ENCODE measurements at places on chromosomes 5 and 9.

- DNase-seq = no peak
These were observed 402.4 kb downstream of the AGTPBP1 start for GRCh38 chr9:85339338-85339737.

GRCh38 chr5:144194144-144194543 is 23.5 kb downstream of the KCTD16 start:
- DNase-seq = no peak

- no peak for DNase-seq
These were observed 92.3 kb downstream of the HSD17B3 start for GRCh38 chr9:96209407-96210271.

DNA sequence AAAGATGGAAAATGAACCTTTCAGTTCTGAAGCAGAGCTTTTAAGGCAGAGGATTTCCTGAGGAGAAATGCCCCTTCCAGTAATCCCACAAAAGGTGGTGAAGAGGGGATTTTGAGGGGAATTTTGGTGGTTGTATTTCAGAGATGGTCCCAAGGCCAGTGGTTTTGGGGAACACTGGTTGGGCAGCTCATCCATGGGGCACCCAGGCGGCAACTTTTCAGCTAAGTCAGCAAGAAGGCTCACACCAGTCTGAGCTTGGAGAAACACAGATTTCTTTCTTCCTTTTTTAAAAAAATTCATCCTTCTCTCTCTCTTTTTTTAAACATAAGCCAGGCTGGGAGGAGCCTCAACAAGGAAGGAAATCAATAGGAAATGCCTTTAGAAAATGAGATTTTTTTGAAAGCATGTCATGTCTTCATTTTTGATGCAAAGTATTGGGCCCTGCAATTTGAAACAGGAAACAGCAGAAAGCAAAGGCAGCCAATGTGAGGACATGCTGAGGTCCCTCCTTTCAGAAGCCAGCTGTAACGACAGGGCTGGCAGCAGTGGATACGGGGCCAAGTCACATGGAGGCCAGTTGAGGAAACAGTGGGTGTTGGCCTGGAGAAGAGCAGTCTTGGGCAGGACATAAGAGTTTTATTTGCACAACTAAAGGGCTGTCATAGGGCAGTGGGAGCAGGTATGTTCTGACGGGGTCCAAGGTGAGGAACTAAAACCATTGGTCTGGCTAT is 155.3 kb upstream of the KLF4 start:
- no peak for DNase-seq

- peak; percentile 54 for DNase-seq
These were observed 710 bp downstream of the HSD17B4 start for GRCh38 chr5:119453040-119453373.

DNA sequence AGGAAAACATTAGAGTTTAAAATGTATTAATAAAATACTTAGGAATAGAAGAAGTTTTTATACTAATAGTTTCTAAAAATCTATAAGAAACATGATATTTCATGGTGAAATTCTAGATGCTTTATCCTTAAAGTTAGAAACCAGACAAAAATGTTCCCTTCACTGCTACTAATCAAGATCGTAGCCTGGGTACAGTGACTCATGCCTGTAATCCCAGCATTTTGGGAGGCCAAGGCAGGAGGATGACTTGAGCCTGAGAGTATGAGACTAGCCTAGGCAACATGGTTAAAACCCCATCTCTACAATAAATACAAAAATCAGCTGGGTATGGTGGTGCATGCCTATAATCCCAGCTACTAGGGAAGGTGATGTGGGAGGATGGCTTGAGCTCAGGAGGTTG is 30.4 kb upstream of the KLF9 start:
- DNase-seq = no peak

GRCh38 chr5:98769959-98770208 is 3.6 kb upstream of the RGMB start:
- peak; percentile 76 for DNase-seq

DNA sequence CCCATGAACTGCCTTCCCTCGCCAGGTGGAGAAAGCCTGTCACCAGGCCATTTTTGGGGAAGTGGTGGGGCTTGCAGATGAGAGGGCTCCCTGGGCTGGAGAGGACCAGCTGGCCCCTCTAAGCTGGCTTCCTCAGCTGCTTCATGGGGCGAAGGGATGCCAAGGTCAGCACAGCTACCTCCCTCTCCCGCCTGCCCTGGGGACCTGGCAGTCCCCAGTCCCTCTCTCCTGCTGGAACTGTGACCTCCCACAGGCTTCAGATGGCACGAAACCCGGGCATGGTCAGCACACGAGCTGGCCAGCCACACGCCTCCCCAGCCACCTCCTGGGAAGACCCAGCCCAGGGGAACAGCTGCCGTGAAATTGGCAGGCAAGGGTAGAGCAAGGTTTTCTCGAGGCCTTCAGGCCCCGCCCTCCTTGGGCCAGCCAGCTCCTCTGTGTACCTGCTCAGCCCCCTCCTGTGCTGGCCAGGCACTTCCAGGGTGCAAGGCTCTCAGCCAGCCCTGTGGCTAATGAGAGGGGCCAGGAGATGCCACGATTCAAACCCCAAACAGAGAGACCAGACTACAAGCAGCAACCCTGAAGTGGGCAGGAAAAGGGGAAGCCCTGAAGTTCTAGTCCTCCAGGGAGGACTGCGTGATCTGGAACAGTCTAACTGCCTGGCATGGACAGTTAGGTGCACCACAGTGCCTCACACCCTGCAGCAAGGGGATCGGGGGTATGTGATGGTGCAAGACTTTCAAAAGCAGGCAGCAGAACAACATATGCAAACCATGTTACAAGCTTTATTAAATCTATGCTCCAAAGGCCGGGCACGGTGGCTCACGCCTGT is 12.9 kb downstream of the PLPP7 start:
- DNase-seq = no peak

- DNase-seq = no peak
These were observed 138.1 kb upstream of the PIK3R1 start for GRCh38 chr5:68077349-68077894.

GRCh38 chr5:67904366-67904765 is 311.2 kb upstream of the PIK3R1 start:
- DNase-seq = no peak

DNA sequence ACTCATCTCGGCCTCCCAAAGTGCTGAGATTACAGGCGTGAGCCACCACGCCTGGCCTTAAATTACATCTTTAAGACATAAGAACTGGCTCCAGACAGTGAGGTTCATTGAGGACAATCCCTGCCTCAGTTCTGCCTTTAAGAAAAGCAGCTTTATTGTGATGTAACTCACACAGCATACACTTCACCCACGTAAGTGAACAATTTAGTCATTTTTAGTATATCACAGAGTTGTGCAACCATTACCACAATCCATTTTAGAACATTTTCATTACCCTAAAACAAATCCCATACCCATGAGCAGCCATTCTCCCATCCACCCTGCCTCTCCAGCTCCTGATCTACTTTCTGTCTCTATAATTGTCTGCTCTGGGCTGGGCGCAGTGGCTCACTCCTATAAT is 24.0 kb upstream of the LTC4S start:
- no peak for DNase-seq

DNA sequence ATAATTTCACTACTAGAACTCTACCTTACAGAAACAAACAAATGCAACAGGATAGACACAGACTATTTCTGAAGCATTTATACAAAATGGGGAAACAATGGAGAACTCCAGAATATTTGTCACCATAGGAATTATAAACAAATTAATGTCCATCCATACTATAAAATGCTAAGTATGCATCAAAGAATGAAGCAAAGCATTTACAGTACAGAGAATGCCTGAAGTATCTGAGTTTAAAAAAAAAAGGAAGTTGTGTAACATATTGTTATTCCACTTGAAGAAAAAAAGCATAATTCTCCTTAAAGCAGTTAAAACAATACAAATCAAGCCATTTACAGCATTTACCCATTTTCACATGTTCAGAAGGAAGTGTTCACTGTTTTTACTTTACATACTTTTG is 53.0 kb downstream of the DROSHA start:
- no peak for DNase-seq

DNA sequence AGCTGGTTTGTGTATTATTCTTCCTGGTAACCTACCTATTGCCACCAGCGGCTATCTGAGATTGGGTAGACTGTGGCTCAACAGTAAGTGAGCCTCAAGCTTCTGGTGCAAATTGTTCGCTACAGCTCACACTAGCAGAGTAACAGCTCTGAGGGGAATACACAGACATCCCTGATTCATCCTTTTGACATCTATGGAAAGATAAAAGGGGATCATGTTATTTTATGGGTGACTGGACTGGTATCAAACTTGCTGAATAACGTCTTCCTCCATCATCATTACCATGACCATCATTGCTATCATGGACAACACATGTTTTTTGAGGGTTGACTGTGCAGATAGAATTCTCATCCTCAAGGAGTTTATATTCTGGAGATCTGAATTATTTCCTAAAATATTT is 129.6 kb downstream of the PIK3R1 start:
- no peak for DNase-seq

- DNase-seq = no peak
These were observed 71.6 kb downstream of the PCDH1 start for GRCh38 chr5:141806626-141807025.

DNA sequence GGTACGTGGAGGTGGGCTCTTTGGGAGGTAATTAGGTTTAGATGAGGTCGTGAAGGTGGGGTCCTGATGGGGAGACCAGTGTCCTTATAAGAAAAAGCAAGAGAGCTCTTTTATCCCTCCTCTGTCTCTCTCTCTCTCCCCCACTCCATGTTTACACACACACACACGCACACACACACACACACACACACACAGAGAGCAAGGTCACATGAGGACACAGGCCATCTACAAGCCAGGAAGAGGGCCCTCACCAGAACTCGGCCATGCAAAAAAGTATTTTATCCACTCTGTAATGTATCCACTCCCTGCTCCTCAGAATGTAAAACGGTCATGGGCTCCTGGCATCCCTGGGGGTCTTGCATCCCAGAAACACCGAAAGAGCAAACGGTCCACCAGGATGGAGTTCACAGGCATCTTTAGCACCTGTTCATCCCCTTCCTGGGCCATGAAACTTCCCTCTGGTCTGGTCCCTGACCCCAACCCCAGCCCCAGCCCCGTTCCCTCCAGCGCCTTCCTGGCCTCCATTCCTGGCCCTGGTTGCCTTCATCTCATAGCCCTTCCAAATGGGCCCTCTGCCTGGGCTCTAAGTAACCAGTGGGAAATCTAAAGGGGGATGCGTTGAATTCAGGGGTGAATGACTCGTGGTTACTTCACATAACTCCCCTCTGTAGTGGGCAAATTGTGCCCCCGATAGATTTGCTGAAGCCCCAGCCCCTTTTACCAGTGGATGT is 88.8 kb downstream of the NSUN2 start:
- no peak for DNase-seq

DNA sequence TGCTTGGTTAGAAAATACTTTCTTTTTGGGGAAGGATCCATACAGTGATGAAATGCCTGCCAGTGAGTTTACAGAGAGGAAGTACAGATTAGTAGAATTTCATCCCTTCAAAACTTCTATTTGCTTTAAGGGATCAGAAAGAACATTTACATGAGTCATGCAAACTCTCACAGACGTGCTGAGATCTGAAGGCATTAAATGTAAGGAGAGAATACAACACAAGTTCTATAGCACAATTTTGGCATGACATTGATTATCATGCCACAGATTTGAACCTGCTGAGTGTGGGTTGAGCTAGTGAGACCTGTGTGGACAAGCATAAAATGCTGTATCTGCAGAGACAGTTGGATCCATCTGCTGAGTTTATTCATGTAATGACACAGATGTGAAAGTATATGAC is 613.6 kb upstream of the SEMA6A start:
- no peak for DNase-seq

- no peak for DNase-seq
These were observed 283.6 kb downstream of the NR3C1 start for GRCh38 chr5:143119881-143120341.

DNA sequence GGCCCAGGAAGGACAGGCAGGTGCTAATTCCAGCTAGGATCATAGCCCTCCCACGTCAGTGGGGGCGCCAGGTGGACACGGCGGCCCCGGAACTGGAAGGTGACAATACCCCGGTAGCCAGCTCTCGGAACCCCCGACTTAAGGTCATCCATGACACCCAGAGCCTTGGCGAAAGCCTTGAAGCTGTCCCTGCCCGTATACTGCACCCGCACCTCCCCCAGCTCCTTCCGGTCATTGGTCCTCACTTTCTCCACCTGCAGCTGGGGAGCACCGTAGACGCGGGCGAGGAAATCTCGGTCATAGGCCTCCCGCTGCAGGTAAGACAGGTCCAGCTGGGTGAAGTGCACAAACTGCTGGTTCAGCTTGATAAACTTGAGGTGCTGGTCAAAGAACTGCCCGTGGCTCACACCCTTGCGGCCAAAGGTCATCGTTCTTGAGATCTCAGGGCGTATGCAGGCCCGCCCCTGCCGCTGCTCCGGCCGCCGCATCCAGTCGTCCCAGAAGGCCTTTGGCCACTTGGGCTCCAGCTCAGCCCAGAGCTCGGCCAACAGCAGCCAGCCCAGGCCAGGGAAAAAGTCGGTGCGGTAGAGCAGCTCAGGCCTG is 10.9 kb downstream of the MGAT1 start:
- DNase-seq = no peak

DNA sequence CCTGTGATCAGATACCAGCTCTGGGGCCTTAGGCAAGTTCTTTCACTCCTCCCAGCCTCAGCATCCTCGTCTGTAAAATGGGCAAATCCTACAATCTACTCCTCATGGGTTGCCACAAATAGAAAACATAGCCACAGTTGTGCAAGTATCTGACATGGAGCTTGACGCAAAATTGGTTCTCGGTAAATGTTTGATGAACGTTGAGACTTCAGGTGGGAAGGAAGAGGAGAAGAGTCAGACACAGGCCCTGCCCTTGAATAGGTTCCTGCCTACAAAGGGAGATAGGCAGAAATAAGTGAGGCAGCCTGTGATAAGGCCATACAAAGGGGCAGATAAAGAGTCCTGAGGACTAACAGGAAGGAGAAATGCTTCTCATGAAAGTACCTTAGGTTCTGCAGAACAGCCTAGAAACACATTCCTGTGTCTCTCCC is 26.1 kb upstream of the CPEB4 start:
- no peak for DNase-seq

GRCh38 chr5:179800071-179800695 is 6.4 kb downstream of the LTC4S start:
- no peak for DNase-seq

- DNase-seq = no peak
These were observed 21.6 kb downstream of the CSF1R start for GRCh38 chr5:150064681-150065220.

GRCh38 chr9:22045423-22045822 is 36.3 kb upstream of the CDKN2B start:
- DNase-seq = no peak

DNA sequence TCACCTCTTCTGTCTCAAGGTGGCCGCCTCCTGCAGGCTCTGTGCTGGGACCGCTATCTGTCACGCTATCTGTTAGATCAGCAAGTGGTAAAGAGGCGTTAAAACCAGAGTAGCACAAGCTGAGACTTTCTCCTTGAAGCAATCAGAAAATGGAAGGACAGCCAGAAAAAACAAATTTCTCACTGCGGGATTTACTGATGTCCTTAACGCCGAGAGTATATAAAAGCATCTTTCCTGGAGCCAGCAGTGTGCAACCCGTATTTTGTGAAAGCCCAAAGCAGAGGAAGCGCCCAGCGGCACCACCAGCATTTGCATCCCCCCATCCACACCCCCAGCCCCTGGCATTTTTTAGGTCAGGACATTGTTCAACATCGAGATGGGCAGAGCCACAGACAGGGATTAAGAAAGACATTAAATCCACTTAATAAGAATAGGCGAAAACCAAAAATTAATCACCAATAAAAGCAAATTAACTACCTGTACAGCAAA is 48.6 kb downstream of the DUSP1 start:
- no peak for DNase-seq
